Forelimb muscle (tissue), 1 donor: ENCODE measurements at places on chromosomes 3 and 15.

GRCh38 chr15:91954292-91954691, 100.8 kb downstream of the SLCO3A1 start:
- no peak for DNase-seq

GRCh38 chr15:76667943-76668715, 237.0 kb downstream of the SCAPER start:
- no peak for DNase-seq

GRCh38 chr3:41274944-41275668, 75.8 kb downstream of the CTNNB1 start:
- DNase-seq, result no peak

DNA sequence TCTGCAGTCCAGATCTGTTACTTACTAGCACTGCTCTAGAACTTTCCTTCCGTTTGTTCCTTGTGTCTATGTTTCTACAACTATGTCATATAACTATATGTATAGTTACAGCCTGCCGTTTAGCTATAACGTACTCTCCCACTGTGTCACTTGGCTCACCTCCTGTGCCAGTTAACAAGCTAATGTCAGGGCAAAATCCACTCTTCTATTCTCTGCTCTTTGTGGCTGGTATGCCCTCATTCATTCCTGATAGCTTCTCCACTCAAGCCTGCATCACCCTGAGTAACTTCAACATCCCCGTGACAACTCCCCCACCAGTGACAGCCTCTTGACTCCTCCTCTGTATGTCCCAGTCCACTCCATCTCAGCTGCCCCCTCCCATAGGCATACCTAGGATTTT, 229.2 kb downstream of the TJP1 start:
- DNase-seq, result no peak

GRCh38 chr3:97885931-97886824, 64.4 kb downstream of the CRYBG3 start:
- no peak for DNase-seq

DNA sequence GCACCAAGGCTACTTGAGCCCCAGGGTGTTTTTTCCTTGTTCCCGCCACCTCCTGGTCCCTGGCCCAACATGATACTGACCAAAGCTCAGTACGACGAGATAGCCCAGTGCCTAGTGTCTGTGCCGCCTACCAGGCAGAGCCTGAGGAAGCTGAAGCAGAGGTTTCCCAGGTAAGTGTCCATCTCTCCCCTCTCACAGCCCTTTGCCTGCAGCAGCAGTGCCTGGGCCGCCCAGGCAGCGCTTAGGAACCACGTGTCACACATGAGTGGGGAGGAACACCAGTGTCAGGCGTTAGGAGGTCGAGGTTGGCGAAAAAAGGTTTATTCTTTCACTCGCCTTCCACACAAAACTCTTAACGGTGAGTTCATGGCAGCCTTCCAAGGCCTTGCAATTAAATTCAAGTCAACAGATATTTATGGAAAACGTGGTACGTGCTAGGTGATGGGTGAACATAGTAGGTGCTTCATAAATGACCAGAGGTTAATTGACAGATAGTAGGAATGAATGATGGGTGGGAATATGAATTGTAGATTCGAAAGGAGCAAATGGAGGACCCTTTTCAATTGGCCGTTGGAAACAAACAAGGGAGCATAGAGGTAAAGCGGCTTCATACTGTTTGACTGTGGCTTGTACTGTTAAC, 486 bp downstream of the CDIN1 start:
- DNase-seq, result no peak
